Activated CD4-positive, alpha-beta T cell treated with anti-CD3 and anti-CD28 coated beads for 4 hours (primary cell): ENCODE measurements at places on chromosomes 3 and 15.

GRCh38 chr3:67000009-67000408, 1.9 kb downstream of the KBTBD8 start:
- DNase-seq = no peak

DNA sequence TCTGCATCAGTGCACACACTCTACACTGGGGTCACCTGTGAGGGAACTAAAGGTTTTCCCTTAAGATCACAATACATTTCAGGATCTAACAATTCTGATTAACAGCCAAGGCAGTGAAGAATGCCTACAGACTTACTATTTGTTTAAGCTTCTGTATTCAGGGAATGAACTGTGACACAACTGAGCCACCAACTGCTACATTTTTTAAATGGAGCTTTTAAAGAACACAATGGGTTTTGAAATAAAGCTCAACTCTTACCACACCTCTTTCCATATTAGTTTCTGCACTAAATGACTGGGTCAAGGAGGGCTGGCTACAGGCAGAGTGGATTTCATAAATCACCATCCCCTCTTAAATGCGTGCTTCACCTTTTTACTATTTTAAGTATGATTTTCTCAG, 100.2 kb downstream of the TMCC1 start:
- no peak for DNase-seq

- no peak for DNase-seq
Observed at GRCh38 chr15:59196416-59196815, 10.2 kb upstream of the LDHAL6B start.

- DNase-seq = no peak
Observed at GRCh38 chr3:14522129-14522691, 17.9 kb downstream of the GRIP2 start.

DNA sequence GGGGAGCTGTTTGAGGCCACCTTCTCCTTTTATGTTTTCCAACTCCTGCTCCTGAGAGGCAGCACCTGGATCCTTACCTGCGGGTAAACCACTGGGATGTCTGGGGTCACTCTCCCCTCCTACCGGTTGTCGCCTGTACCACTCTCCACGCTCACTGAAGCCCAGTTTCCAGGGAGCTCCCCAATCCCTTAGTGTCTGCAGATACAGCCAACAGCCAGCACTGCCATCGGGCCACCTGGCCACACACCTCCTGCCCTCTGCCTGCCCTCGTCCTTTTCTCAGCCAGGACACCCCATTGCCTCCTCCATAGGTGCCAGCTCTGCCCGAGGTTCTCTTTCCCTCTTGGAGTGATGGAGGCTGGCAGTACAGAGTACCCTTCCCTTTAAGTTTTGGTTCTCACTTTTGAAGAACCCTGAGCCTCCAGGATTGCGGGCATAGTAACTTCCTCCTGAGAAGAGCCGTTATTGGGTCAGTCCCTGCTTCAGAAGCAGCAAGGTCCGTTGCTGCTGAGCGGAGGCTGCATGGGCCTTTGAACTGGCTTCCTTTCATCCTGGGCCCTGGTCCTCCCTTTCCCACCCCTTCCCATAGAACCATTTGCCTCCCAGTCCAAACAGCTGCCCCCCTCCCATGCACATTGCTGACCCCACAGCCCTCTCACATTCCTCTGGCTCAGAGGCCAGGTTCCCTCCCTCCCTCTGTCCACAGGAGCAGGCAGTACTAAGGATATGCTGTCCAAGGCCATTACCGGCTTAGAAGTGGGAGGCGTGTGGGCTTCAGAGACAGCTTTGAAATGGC, 30.9 kb downstream of the ARNT2 start:
- DNase-seq = no peak

GRCh38 chr3:73148206-73148605, 86.7 kb downstream of the EBLN2 start:
- DNase-seq = no peak

DNA sequence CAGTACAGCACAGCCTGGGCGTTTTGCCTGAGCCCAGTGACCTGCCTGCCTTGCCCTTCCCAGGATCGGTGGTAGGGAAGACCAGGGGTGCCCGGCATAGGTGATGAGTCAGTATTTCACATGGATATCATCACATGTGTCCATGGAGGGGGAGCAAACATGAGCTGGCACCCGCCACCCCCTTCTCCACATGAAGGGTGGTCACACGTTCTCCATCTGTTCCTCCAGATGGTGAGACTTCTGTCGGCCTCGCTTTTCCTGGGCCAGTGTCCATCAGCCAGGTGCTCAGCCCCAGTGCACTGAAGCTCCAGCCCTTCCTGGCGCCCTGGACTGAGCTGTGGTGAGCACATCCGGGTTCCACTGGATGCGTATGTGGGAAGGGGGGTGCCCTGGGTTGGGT, 208.4 kb downstream of the UBE3A start:
- no peak for DNase-seq

GRCh38 chr3:138389841-138390581, 41.6 kb downstream of the MRAS start:
- DNase-seq = no peak

GRCh38 chr15:64282701-64283100, 73.3 kb downstream of the CSNK1G1 start:
- no peak for DNase-seq
